ENCODE measurements at places on chromosomes 4 and X.

GRCh38 chrX:20263474-20263873 is 3.2 kb downstream of the RPS6KA3 start:
- DNase-seq, result peak; percentile 63

DNA sequence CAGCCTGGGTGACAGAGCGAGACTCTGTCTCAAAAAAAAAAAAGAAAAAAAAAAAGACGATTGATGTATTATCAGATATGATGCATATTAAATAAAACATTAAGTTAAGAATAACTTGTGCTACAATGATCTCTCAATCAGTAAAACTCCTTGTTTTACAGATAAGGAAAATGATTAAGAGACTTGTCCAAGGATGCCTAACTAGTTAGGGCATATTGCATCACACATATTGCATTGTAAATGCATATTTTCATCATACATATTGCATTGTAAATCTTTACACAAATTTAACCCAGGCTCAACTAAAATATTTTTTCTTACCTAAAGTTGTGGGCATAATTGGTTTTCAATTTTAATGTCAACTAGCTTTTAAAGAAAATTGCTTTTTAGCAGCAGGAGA is 26.3 kb downstream of the TBCK start:
- no peak for DNase-seq

DNA sequence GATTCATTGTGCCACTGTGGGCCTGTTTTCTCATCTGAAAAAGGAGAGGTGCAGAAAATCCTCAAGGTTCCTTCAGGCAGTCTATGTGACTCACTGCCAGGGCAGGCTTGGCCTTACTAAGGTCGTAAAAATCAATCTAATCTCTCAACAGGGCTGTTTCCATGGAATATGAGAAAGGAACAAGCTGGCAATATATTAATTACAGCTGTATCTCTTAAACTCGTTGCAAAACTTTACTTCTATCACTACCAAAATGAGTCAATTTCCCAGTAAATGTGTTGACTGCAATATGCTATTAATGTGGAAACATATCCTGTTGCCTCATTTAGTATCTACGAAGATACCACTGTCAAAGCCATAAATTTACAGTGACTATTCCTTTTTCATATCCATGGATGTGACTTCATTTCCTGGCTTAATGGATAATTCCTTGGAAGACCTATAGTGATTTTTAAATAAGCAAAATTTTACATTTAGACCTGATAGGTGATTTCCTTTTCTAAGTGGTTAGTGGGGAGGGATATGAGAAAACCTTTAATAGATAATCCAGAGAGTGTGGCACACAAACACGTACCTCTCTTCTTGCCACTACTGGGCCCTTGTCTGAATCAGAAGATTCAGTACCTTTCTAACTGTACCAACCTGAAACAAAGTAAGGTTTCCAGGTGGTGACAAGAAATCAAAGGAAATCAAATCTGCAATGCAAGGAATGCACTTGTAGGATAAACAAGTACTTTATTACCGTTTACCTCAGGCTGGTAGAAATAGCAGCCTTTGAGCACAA is 127.4 kb upstream of the FTHL17 start:
- DNase-seq, result no peak

GRCh38 chrX:13288671-13289070 is 31.2 kb downstream of the ATXN3L start:
- DNase-seq, result no peak

DNA sequence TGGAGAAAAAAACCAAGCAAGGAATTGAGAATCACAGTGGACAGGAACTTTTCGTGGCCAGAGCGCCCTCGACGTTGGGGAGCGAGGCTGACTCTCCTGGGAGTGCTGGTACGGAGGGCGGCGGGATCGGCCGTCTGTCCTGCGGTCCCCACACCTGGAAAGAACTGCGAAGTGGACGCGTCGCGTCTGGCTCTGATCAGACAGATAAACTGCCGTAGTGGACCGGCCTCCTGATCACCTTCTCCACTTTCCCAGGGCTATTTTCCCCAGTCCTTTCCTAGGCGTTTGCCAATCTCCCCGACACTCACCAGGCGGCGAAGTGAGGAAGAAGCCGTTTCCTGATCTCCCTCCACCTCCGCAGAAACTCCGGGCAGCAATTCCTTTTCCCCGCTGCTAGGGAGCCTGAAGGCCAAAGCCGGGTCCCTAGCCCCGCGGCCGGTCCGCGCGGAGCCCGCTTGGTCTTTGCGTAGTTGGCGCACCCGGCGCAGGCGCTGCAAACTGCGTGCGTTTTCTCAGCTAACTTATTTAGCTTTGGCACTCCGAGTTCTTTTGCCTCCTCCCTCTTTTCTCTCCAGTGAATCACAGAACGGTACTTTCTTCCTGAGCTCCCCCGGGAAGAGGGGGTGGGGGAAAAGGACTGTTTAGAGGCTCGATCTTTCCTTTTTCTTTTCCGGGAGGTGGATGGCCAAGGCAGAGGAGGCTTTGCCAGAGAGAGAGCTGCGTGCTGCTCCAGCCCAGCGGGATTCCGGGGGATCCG is at the start of gene ARSJ:
Gene ARSJ (minus strand): TSS at position 500 of the 757 bp plus-strand sequence. CDS start 813 bp downstream, outside the sequence.
- peak; percentile 0 for DNase-seq

- no peak for DNase-seq
Observed at GRCh38 chr4:54659313-54659712, 1.6 kb downstream of the KIT start.

GRCh38 chr4:17614416-17615299 is at the start of gene MED28:
TSS of gene MED28 (plus strand) at chr4:17614641. CDS start at chr4:17614655, 14 bp downstream.
- peak; percentile 95 for DNase-seq

DNA sequence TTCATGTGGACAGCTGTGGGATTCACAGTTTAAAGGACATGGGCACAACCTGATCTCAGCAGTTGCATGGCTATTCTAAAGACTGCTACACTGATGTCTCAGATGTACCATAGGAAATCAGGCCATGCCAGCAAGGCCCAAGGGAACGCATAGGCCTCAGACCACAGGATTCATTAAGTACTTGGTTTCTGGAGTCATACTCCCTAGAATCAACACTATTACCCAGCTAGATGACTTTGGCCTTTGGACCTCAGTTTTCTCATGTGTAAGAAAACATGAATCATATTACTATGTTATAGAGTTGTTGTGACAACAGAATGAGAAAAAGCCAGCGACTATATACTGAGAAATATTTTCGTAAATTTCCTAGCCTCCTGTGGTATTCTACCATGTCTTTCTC is 67.9 kb downstream of the NHS start:
- no peak for DNase-seq

DNA sequence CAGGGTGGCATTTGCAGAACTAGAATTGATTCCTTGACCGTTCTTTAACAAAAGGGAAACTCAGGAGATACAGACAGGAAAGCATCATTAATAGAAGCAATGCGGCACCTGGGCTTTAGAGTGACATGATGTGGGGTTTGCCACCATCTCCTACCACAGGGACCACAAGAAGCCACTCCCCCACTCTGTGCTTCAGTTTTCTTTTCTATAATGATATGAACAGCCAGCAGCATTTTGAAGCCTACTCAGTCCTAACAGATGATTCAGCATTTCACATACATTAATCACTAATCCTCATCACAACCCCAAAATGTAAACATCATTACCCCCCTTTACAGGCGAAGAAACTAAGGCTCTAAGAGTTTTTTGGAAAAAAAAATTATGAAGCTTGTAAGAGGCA is 22.9 kb downstream of the CCDC149 start:
- no peak for DNase-seq

GRCh38 chr4:134944115-134944514 is 742.5 kb upstream of the PABPC4L start:
- DNase-seq, result no peak

DNA sequence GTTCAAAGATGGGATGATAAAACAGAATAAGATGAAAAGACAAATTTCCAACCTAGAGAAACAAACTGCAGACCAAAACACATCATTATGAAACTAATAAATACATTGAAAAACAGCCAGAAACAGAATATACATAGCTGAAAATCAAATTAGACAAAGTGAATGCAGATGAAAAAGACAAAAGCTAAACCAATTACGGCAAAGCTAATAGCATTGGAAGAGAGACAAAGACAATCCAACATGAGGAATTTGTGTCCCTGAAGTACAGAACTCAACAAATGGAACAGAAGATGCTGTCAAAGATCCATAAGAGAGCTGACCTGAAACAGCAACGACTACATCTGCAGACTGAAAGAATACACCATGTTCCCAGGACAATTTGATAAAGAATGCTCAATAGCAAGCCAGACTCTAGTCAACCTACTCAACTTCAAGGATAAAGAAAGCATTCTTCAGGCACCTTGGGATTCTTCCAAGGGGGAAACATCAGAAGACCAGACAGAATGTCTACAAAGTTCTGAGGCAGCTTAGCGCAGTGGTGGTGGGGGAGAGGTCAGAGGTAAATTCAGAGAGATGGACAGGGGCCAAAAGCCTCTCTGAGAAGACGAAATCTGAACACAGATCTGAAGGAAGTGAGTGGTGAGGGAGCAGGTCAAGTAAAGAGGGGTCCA is 27.4 kb upstream of the IRAK1 start:
- no peak for DNase-seq

- DNase-seq, result no peak
Observed at GRCh38 chr4:88991746-88992145, 65.2 kb downstream of the FAM13A start.

GRCh38 chr4:102761296-102761701 is 531 bp upstream of the MANBA start:
- DNase-seq, result no peak

GRCh38 chr4:103786014-103786413 is 66.2 kb upstream of the TACR3 start:
- DNase-seq, result no peak

DNA sequence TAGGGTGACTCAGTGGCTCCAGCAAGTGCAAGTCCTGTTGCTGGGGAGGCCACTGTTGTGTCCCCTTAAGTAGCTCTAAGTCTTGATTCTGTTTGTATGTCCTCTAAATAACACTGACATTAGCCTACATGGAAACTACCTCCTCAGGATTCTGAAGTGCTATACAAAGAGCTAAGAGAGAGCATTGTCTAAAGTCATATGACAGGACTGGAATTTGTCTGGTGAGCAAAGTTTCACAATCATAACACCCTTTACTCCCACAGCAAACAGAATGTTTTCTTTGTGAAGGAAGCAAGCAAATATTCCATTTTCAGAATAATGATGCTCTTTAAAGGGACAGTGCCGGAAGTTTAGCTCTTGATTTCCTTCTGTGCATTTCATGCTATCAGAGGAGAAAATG is 23.4 kb upstream of the CT47A1 start:
- no peak for DNase-seq

DNA sequence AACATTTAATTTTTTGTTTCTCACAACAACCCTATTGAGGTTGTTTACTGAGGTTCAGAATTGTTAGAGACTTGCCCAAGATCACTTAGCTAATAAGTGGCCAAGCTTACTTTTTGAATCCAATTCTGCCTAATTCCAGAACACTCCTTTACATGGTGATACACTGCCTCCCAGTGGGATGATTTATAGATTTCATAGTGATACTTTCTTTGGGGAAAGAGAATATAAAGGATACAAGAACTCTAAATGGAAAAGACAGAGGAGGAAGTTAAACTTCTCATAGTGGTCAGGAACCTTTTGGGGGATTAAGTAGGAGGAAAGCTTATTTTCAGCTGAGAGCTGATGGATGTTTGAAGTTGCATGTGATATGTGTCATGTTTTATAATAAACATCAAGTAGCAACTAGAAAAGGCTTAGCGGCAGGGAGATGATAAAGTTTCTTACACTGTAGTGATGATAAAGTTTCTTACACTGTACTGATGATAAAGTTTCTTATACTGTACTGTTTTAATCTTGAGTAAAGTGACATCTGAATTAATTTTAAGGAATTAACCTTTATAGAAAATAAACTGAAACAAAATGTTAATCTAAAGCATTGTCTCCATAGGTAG is 15.3 kb downstream of the STAG2 start:
- peak; percentile 26 for DNase-seq

GRCh38 chr4:26670903-26671537 is 87.1 kb downstream of the TBC1D19 start:
- DNase-seq, result no peak

DNA sequence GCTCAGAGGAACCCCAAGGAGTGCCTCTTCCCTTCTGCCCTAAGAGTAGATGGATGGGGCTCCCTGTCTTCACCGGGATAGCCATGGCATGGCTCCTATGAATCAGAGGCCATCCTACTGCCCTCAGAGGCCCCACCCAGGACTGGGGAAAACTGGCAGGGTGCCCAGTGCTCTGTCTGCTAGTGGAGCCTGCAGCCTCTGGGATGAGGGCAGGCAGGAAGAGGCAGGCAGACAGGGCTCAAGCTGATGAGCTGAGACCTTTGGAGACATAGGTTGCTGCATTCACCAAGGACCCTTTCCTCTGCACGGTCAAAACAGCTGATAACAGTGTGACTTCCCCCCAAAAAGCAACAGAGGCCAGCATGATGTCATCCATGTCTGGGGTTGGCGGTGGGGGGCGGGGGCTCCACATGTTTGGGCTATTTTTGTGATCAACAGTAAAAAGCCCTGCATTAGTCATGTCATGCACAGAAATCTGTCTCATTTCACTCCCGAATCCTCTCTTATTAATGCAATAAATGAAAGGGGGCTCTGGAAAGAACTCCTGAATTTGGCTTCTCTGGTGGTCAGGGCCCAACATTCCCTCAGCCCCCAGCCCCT is 207.6 kb upstream of the MAMLD1 start:
- no peak for DNase-seq

GRCh38 chrX:110042496-110042895 is 39.6 kb downstream of the TMEM164 start:
- DNase-seq, result no peak

- DNase-seq, result no peak
Observed at GRCh38 chr4:68683034-68683433, 12.6 kb upstream of the UGT2B15 start.

GRCh38 chr4:38568768-38569167 is 95.2 kb upstream of the KLF3 start:
- DNase-seq, result no peak

- DNase-seq, result no peak
Observed at GRCh38 chrX:69154051-69154450, 11.2 kb downstream of the PJA1 start.

DNA sequence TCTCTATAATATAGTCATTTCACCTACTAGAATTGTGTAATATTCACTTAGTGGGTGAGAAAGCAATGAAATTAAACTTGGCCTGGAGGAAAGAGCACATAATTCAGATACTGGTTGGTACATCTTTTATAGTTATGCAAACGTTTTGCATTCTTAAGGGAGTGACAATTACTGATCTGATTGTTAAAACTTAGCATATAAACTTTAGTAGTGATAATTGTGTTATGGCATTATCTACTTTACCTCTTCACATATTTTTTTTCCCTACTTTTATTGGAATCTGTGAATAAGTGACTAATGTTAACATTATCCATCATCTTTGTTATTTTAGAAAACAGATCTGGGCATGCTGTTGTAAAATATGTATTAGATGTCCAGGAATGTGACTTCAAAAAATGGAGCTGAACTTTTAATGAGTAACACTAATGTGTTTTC is 217.4 kb upstream of the GIMD1 start:
- no peak for DNase-seq

GRCh38 chr4:14943749-14944148 is 58.5 kb upstream of the CPEB2 start:
- DNase-seq, result no peak

GRCh38 chrX:129695937-129696336 is 41.2 kb upstream of the APLN start:
- DNase-seq, result no peak
